ENCODE measurements at places on chromosomes 4 and X.

DNA sequence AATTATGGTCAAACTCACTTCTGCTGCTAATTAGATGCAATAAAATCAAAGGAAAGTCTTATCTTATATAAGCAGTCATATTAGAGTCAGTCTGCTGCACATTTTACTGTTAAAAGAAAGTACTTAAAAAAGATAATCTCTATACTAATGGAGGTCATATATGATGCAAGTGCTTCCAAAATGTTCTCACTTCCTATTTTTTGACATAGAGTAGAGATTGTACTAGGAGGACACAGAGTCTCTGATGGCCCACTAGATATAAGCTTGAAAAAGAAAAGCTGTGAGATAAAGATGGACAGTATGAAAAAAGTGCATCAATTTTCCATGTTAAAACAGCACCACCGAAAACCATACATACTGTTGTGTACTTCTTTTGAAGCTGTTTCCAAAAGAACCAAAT, 196.9 kb downstream of the KLHL13 start:
- no peak for DNase-seq

DNA sequence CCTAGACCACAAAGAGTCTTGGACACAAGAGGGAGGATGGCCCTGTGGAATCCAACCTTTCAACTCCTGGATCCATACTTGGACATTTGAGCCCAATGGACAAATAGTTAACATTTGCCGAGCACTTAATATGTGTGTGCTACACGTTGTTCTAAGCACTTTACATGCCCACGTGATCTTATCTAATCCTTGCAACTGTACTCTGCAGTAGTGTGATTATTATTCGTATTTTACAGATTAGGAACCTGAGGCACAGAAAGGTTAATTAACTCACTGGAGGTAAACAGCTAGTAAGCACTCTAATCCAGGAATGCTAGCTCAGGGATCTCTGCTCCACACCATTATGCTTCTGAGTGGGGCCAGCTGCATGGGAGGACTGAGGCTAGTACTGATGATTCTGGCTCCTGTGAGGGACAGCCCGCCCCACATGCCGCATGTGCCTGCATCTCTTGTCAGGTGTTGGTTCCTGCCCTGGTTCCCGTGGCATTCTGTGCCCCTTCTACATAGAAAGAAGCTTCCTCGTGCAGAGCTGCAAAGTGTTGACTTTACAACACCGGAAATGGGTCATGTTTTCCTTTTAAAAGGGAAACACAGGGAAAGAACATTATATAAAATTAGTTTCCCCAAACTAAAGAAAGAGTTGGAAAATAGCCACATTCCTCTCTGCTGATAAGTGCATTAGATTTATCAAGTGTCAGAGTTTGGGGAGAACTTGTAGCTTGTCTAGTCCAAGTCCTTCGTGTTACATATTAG, 34.8 kb downstream of the PLAC1 start:
- no peak for DNase-seq

- no peak for DNase-seq
Measured at GRCh38 chr4:75557696-75558095, 1.8 kb downstream of the ODAPH start.

GRCh38 chr4:5963611-5964010, 54.6 kb downstream of the C4orf50 start:
- no peak for DNase-seq

GRCh38 chrX:31021537-31021936, 50.3 kb downstream of the FTHL17 start:
- DNase-seq: no peak

DNA sequence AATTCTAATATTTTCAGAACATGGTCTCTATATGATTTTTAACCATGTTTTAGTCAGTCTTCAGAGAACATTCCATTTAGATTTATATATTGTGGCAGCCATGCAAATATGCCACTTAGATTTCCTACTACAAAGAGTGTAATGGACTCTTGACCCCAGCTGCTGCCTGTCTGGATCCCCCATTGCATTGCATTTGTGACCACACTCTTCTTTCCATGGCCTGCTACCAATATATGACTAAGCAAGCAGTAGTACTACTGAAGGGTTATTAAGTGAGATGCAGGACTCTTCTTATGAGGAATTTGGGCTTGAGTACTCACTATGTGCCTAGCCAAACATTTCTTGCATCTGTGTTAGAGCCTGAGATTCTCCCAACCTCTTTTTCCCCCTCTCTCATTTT, 306.8 kb downstream of the PDHA2 start:
- DNase-seq: no peak

DNA sequence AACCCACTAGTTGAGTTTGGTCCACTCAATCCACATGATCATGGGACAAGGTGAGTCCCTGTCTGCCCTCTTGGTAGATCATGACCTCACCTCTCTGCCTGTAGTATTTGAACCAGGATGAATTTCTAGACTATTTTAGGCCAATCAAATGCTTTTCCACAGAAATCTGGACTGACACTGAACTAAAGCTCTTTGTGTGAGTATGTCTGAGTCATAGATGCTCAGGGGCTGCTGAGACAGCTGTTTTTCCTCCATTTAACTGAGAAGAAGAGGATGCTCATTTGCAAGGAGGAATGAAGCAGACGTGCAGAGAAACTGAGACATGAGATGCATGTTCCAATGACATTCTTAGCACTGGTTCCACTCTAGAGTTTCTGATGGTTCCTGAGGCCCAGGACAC, 77.3 kb upstream of the TMEM47 start:
- DNase-seq: no peak

- DNase-seq: no peak
Measured at GRCh38 chrX:116607776-116608175, 145.0 kb upstream of the CT83 start.

DNA sequence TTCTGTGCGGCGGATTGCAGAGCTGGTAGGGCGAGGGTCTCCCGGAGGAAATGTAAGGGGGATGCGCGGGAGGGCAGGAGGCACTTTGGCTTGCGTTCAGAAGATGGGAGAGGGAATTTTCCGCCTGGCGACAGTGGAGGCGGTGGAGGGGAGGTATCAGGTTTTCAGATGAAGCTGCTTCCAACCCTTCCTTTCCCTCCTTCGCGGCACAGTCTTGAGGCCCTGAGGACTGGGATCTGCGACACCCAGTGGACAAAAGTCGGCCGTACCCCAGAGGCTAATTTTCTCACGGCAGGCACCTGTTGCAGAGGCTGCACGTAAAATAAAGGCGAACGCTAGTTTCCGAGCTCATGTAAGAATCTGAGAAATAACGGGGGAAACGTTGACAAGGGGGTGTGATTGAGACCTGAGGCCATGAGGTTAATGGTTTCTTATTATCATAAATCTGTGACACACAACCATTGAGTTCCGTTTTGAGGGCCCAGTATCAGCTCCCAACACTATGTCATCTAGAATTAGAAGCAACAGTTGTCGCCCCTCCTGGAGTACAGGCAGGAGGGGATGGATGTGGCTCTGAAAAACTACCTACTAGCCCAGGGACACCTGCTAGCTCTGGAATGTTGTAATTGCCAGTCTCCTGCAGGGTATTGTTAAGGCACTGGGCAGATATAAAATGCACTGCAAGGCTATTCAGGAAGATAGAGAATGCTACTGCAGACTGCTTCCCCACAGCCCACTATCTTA, 1.1 kb downstream of the ZCCHC18 start:
- DNase-seq: no peak

- peak; percentile 25 for DNase-seq
Measured at GRCh38 chrX:74925225-74926088, at the start of gene NEXMIF. TSS of gene NEXMIF (minus strand) at chrX:74925452.

Data from frontal cortex (tissue), 4 donors.